ENCODE measurements at places on chromosomes 6 and 20. TPM values are rescaled to one million over a fixed set of nuclear protein-coding genes. Genes with fewer than 3 reads are reported as not detected.

DNA sequence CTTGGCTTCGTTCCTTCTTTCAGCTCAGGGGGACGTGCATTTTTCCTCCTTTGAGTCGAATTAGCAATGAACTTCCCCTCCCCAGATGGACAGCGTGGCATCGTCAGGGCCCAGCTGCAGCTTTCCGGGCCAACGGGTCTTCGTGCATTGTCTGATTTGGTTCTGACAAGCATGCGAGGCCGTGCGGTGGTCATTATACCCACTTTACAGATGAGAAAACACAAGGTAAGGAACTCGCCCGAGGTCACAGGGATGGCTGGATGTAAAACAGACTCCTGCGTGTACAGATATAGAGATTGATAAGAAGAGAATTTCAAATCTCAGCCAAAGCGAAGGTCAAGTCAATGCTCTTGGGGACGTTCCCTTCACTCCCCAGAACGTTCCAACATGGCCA, 187.6 kb upstream of the SULF2 start:
- no peak overlapping the region for H3K27ac ChIP-seq
- H3K27me3 ChIP-seq, result no peaks in the 10 kb centered on the region
- peaks cover 26% of the 10 kb centered on the region for H3K4me1 ChIP-seq

GRCh38 chr6:36727505-36728021, 29.9 kb downstream of the RAB44 start:
- H3K4me3 ChIP-seq, result no peak overlapping the region
- no peaks in the 10 kb centered on the region for H3K36me3 ChIP-seq
- no peaks in the 10 kb centered on the region for H3K27me3 ChIP-seq
- no peaks in the 10 kb centered on the region for H3K4me1 ChIP-seq
- no peak overlapping the region for H3K27ac ChIP-seq

DNA sequence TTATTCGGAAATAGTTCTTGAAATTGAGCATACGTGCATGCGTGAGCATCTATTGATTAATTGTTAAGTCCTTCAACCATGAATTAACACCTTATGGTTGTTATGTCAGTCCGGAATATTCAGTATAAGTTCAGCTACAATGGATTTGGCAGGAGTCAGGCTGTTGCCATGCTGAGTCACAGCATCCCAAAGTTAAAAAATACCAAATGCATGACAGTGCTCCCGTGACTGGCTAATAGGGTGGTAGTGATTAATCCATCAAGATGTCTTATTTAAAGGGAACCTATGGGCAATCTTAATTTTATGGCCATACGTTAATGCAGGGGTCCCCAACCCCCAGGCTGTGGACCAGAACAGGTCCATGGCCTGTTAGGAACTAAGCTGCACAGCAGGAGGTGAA, 10.5 kb downstream of the RAE1 start:
- no peak overlapping the region for H3K4me3 ChIP-seq
- no peaks in the 10 kb centered on the region for H3K27me3 ChIP-seq
- no peak overlapping the region for H3K27ac ChIP-seq
- DNase-seq, result no peak
- H3K4me1 ChIP-seq, result no peaks in the 10 kb centered on the region
- H3K36me3 ChIP-seq, result peaks cover 8% of the 10 kb centered on the region

Gene TREM2
- total RNA-seq, result 10.0 TPM

All from tibial nerve (tissue), 4 donors.